ENCODE measurements at places on chromosomes 1 and 21.

DNA sequence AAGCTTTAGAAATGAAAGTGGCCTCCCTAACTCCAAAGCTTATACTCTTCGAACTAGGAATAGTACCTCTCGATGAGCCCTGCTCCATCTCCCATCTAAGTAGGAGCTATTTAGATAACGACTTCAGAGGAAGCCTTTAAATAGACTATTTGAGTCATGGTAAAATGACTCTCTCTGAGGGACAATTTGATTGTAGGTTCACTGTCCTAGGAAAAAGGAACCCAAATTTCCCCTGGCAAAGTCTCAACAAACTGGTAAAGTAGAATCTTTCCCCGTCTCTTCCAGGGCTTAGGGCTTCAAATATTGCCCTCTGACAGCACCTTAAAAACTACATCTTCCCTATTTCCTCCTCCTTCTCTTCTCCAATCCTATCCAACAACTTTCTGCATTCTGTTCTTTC, 2.0 kb upstream of the FCER1A start:
- no peak for DNase-seq

DNA sequence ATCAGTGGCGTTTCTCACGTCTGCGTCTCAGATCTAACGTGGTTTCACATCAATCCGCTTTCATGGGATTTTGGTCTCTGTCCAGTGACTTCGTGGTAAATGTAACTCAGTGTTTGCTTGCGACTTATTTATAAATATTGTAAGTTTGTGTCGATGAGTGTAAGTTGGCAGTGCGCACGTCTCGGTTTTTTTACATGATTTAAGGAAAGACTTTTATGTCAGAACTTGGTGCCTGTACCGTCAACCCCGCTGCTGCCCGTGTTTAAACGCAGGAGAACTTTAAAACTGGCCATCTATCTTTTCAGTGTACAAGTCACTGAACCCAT, 1.5 kb downstream of the B3GALT6 start:
- DNase-seq, result no peak

DNA sequence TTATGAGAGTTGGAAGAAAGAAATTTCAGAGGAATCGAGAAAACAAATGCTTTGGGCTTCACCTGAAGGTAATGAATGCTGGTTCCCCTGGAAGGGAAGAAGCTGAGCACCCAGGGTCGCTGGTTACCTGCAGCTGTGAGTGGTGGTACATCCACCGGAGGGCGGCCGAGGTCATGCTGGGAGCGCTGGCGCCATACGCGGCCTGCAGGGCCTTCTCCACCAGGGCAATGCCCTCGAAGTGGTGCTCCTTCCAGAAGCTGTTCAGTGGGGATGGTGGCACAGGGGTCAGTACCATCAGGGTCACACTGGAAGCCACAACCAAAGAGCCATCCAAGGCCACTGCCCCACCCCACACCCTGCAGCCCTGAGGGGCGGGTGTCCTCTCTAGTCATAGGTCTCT, 16.8 kb downstream of the MRTO4 start:
- DNase-seq, result no peak

DNA sequence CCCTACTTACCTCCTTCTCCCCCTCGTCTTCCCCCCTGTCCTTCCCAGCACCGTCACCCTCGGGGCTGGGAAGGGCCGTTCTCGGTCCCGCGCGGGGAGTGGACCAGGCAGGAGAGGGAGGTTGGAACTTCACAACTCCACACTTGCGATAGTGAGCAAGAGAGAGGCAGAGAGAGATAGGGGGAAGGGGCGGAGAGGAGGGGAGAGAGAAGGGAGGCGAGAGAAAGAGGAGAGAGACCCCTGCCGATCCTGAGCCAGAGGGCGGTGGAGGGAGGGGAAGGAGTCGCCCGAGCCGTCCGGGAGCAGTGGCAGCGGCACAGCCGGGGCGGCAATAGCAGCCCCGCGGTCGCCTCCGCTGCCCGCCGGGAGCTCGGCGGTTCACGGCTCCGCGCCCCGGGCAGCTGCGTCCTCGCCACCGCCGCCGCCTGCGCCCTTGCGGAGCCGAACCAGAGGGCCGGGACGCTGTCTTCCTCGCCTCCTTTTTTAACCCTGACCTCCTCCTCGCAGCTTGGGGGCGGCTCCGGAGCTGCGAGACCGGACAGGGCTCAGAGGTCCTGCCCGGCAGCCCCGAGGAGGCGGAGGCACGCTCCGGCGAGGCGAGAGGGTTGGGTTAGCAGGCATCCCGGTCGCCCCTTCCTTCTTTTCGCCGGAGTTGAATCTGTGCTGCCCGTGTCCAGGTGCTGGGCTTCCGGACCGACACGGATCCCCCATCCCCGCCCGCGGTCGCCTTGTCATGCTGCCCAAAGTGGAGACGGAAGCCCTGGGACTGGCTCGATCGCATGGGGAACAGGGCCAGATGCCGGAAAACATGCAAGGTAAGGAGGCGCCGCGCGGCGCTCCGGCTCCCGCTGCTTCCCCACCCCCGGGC, 11.7 kb downstream of the NR5A2 start:
- no peak for DNase-seq

DNA sequence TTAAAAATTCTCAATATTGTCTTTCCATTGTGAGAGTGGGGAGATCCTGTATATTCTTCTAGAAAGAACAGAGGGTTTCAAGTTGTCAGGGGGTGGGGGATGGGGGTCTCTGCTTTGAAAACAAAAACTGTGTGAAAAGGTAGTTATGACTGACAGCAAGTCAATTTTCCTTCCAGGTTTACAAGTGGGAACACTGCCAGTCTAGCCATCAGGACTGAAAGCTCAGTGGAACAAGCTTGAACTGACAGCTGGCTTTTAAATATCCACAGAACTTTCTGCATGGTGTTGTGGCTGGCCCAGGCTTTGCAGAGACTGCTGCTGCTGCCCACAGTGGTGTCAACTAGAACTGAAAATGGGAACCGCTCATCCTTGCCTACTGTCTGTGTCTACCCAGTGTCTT, 162.6 kb downstream of the TNR start:
- DNase-seq, result no peak

DNA sequence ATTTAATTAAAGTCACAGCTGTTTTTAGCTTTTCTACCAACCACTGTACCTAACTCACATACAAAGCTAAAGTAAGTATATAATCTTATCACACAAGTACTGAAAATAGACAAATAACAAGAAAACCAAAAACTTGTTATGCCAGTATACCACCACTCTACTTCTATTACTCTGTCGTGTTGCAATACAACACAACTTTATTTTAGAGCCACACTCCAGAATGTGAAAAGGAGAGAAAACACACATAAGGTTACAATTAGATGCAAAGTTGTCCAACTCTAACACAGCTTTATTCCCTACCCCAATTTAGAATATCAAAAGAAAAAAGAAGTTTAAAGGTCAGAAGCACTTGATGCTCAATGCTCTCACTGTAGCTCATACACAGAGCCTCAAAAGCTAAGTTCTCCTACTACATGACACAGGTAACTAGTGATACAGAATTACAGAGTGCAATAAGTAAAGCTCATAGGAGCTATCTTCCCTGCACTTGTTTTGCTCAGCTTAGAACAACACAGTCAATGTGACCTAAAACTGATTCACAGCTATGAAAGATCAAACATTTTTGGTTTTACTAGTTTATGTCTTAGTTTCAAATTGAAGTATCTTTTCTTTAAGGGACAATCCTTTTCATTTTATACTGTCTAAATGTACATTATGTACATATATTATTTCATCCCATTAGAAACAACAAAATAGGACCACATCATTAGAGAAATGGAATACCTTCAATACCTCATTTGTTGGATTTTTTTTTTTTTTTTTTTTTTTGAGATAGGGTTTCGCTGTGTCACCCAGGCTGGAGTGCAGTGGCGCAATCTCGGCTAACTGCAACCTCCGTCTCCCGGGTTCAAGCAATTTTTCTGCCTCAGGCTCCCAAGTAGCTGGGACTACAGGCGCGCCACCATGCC, 29.2 kb downstream of the EYA3 start:
- DNase-seq, result no peak

Measured in activated CD4-positive, CD25-positive, alpha-beta regulatory T cell (primary cell).